NCI-H524 treated with DMSO at 0.1 percent for 48 hours (cell line): ENCODE measurements at places on chromosomes 4 and X.

DNA sequence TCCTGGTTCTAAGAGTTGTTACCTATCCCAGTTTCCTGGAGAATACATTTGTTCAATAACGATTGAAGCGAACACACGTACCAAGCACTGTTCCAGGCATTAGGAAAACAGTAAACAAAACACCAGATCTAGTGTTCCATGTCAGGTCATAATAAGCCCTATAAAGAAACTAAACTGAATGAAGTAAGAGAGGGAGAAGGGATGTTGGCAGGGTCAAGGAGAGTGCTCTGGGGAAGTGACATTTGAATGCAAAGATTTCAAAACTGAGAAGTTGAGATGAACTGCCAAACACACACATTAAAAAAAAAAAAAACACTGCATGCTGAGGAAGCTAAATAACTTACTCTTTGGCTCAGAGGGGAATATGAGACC is 14.4 kb upstream of the ENAM start:
- DNase-seq = no peak

GRCh38 chr4:81562093-81562492 is 90.4 kb upstream of the RASGEF1B start:
- no peak for DNase-seq

- no peak for DNase-seq
Measured at GRCh38 chrX:34546366-34546765, 110.7 kb downstream of the TMEM47 start.

DNA sequence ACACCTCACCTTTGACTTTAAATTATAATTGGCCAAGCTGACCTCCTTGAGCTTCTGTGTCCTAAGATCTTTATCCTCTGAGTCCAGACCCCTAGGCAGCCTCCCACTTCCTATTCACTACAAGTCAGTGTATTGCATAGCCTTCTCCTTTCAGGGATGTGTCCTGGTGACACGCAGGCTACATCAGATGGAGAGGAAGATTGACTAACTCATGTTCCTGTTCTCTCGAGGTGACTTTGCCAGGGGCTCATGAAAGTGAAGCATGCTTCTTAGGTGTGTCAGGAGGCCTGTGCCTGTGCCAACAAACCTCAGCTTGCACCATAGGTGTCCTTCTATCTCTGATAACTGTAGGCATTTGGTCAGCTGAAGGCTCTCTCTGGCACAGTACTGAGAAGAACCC is 195.7 kb upstream of the HS3ST1 start:
- no peak for DNase-seq

DNA sequence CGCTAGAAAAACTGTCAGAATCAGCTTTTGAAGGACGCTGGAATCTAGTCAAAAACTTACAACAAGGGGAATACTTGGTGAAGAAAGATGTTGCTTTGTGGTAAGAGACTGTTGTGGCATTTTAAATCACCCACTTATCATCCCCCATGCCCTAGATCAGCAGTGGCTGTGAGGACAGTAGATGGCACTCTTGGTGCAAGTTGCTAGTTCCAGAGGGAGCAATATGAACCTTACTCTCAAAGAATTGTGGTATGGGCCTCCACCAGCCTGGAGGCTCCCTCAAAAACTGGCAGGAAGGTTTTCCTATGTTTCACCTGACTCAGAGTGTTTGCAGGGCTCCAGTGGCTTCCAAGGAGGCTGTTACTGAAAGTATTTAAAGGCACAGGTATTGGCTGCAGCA is 37.7 kb upstream of the SLC16A2 start:
- DNase-seq = peak; percentile 30

DNA sequence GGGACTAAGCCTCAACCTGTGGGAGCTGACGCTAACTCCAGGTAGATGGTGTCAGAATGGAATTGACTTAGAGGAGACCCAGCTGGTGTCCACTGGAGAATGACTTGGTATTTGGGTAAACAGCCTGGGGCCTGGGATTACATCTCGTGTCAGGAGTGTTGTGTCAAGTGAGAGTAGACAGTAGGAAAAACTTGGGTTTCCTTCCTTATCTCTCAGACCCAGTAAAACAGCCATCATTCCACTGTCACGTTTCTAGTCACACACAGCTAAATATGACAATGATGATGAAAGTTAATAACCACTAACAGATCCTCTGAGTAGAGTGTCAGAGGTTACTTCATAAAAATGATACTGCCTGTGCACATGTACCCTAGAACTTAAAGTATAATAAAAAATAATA is 13.8 kb downstream of the ZNF674 start:
- DNase-seq = no peak

- DNase-seq = no peak
Measured at GRCh38 chrX:37472836-37473235, 98.6 kb upstream of the LANCL3 start.

- DNase-seq = no peak
Measured at GRCh38 chr4:10737337-10737736, 52.8 kb upstream of the CLNK start.

GRCh38 chr4:71692963-71693362 is 90.9 kb downstream of the GC start:
- no peak for DNase-seq

DNA sequence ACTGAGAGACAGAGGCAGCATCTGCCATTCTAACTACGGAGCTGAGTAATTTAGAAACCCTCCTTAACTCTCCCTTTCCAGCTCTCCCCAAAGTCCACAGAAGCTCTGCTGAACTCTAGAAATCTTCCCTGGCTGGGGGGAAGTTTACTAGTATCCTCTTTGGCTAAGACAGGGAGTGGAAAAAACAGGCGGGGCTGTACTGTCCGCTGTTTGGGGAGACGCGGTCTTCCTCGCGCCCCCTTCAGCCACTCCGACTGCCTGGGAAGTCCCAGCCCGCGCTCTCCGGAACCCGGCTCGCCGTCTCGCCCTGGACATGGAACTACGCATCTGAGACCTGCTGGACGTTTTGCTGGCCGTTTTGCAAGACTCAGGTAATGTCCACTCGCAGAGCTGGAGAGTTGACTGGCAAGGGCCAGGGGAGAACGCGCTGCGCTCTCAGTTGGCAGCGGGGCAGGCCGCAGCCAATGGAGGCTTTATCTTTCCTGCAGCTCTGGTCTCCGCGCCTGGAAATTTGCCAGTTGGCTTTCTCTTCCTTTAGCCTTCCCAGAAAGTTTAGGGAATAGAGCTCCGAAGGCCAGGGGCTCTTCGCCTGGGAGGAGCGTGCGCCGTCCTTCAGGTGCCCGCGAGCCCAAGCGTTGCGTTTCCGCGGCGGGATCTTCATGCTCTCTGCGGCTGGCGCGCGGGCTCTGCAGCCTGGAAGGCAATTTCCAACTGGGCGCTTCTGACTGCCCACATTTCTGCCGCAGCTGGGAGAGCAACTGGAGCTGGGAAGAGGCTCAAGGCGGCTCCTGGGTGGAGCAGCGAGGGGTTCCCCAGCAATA is 892 bp downstream of the IL1RAPL2 start:
- no peak for DNase-seq

GRCh38 chr4:121726642-121727268 is 30.0 kb upstream of the ANXA5 start:
- DNase-seq = no peak

DNA sequence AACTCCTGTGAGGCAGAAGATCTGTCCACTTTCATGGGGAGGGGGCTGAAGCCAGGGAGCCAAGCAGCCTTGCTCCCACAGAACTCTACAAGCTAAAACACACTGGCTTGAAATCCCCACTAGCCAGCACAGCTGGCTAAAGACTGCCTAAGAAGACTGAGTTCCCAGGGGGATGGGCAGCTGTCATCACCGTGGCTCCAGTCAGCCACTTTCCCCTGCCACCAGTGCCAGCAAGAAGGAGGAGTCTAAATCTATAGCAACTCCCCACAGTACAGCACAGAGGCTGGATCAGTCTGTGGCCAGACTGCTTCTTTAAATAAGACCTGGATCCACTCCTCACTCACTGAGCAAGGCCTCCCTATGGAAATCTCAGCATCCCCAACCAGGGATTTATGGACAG is 308.6 kb downstream of the FAM47B start:
- no peak for DNase-seq

DNA sequence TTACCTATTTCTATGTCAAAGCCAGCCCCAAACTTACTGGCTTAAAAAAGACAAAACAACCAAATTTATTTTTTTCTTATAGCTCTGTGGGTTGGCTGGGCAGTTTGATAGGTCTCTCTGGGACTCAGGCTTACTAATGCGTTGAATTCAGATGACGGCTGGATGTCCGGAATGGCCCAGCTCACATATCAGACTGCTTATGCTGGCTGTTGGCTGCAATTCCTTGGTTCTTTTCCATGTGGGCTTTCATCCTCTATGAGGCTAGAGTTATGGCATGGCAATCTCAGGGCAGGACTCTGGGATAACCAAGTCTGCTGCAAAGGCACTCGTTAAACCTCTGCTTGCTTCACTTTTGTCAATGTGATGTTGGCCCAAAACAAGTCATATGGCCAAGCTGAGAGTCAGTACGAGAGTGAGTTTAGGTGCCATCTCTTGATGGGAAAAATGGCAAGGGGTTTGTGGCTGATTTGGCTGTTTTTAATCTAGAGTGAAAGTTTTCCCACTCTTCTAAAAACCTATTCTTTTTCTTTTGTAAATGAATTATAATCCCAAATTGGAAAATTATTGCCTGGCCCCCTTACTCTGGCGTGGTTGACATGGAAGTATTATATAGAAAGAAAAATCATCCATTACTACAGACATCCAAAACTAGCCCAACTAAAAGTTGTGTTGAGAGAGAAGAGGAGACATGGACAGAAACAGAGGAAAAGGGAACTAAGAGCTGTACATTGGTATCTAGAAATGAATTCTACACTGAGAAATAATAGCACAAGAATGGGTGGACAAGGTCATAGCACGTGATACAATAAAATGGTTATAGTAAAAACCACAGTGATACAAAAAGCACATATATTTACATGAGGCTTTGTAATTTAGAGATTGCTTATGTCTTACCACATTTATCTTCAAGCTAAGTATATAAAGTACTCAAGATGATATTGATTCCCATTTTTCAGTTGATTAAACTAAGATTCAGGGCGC is 6.6 kb downstream of the PRIMPOL start:
- DNase-seq = no peak

GRCh38 chr4:26985873-26986272 is 125.2 kb downstream of the STIM2 start:
- peak; percentile 33 for DNase-seq

GRCh38 chr4:81688085-81688484 is 216.4 kb upstream of the RASGEF1B start:
- no peak for DNase-seq

- DNase-seq = no peak
Measured at GRCh38 chr4:6489927-6490326, 17.5 kb upstream of the PPP2R2C start.

DNA sequence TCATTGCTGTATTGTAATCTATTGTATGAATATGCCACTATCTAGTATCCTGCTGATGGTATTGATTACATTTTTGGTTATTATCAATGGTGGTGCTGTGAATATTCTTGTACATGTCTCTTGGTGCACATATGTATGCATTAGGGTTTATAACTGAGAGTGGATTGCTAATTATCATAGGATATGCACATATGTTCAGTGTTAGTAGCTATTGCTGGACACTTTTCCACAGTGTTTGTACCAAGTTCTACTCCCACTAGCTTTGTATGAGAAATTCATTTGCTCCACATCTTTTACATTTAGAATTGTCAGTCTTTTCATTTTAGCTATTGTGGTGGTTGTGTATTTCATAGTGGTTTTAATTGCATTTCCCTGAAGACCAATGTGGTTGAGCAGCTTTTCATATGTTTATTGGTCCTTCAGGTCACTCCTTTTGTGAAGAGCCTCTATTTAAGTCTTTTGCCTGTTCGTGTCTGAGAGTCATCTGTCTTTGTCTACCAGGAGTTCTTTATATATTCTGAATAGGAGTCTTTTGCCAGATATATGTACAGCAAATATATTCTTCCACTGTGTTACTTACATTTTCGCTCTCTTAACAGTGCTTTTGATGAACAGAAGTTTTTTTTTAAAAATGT is 87.1 kb downstream of the TBC1D19 start:
- no peak for DNase-seq

DNA sequence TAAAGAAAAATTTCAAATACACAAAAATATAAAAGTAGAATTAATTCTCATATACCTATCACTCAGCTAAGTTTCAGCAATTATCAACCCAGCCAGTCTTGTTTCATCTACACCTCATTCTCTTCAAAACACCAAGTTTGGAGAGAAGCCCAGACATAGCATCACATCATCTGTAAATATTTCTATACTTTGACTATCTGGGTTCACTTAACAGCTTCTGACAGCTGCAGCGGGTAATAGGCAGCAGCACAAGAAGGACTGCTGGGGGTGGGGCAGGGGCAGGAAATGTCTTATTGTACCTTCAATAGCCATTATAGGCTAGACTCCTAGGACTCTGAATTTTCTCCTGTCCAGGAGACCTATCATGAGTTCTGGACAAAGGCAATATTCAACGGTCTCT is 54.1 kb downstream of the PHF8 start:
- no peak for DNase-seq

DNA sequence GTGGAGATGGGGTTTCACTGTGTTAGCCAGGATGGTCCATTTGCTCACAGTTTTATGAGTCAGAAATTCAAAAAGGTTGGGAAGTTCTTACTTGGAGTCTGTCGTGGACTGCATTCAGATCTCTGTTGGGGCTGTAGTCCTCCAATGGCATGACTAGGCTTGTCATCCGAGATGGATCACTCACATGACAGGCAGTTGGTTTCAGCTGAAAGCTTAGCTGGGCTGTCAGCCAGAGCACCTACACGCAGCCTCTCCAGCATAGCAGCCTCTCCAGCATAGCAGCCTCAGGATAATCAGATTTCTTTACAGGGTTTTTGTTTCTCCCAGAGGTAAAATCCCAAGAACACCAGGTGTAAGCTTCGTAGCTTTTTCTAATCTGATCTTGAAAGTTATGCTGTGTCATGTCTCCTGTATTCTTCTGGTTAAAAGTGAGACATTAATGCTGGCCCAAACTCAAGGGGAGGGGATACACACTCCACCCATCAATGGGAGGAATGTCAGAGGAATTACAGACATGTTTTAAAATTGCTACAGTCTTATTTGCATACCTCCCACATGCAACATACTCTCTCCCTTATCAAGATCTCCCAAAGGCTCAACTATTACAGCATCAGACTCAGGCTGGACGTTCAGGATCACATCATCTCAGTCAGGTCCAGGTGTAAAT is 31.6 kb upstream of the SOD3 start:
- DNase-seq = peak; percentile 23

DNA sequence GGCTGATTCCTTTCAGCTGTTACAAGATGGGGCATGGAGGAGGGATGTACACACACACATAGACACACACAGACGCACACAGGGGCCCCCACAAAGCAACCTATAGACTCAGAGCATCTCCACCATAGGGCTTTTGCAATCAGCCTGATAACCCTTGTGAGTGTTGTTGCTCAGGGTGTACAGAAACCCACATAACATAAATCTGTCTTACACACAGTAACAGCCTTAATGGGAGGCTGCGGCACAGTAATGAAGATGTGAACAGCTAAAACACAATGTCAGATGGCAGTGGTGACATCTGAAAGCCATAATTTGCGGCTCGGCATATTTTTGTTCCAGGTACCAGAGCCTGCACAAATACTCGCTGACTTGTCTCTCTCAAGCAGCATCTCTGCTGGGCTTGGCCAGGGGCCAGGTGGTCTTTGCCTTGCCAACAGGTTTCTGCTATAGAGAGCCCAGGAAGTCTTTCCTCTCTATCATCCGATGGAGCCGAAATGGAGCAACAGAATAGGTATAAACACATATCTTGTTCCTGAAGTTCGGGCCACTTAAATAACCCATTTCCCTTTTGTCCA is 357.2 kb upstream of the GATB start:
- DNase-seq = no peak
